BE2C (cell line): ENCODE measurements at places on chromosomes 2 and 18.

- no peak for DNase-seq
Measured at GRCh38 chr2:15253835-15254286, 307.3 kb downstream of the NBAS start.

- DNase-seq: no peak
Measured at GRCh38 chr18:35915056-35915455, 57.4 kb upstream of the RMP24 start.

GRCh38 chr2:41782306-41783158 is 265.3 kb upstream of the PKDCC start:
- DNase-seq: peak; percentile 27

DNA sequence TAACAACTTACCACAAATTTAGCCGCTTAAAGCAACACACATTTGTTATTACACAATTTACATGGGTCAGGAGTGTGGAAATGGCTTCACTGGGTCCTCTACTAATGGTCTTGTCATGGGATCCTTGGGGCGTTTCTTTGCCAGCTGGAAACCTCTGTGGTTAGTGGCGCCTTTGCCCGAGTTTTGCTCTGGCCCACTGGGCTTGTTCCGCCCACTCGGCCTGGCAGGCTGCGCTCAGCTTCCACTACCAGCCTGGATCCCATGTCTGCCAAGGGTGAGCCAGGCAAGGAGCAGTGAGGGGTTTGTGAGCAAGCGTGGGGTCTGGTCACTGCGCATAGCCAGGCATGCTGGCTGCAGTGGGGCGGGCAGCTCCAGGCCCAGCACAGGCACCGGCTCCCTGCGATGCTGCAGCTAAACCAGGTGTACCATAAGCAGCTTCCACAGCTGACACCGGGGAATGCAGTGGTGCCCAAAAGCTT is 16.2 kb upstream of the MBD2 start:
- no peak for DNase-seq

DNA sequence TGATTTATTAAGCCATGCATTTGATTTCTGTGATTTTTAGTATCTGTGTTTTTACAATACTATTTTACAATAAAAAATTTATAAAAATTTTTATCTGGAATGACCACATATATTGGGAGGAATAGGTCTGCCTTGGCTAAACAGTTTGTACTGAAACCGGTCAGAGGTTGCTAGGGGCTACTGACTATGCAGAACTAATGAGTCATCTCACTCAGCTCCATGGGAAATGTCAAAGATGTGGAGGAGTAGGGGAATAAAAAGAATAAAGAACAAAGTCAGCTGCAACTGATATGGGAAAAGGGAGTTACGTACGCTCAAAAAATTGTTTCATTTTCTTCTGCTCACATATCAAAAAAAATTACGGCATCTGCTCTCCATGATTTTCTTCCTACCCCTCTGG is 8.6 kb upstream of the TMEM163 start:
- DNase-seq: no peak

- peak; percentile 19 for DNase-seq
Measured at GRCh38 chr2:227748079-227748478, 2.4 kb downstream of the SCYGR8 start.

GRCh38 chr2:113370478-113371091 is 66.9 kb upstream of the ZNG1B start:
- peak; percentile 24 for DNase-seq

GRCh38 chr2:47641366-47641765 is 141.6 kb upstream of the MSH6 start:
- DNase-seq: no peak

- DNase-seq: no peak
Measured at GRCh38 chr2:39266139-39266805, 22.5 kb upstream of the CDKL4 start.

DNA sequence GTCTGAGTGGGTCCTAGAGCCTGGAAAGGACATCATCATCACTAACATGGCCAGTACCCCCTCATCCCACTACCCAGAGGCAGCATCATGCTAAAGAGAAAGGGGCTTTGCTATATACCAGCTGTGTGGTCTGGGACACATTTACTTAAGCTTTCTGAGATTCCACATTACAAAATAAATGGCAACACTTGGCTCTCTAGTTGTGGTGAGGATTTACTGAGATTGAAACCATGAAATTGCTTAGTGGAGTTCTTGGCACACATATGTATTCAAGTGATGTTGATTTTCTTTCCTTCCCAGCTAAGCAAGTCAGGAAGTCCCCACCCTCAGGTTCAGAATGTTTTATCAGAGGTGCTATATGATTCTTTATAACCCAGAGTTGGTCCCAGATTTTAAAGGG is 362.0 kb downstream of the CLIP4 start:
- no peak for DNase-seq

- no peak for DNase-seq
Measured at GRCh38 chr18:6778459-6779247, 49.1 kb downstream of the ARHGAP28 start.

GRCh38 chr2:241009191-241009590 is 10.8 kb downstream of the SNED1 start:
- DNase-seq: no peak

DNA sequence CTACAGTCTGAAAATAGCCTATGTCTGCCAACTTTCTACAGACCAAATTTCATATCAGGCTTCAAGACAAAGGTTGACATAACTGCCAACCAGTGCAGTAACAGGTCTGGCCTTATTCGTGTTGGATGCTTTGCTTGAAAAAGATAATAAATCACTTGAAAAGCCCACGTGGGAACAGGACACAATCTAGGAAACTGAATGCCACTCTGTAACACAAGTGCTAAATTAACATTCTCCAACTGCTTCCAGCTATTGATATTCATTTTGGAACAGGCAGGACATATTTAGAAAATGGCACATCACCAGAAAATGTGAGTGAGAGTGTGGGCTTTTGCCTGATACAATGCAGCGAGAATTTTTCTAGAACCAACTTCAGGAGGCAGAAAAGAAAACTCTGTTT is 165.9 kb upstream of the CCDC150 start:
- no peak for DNase-seq

DNA sequence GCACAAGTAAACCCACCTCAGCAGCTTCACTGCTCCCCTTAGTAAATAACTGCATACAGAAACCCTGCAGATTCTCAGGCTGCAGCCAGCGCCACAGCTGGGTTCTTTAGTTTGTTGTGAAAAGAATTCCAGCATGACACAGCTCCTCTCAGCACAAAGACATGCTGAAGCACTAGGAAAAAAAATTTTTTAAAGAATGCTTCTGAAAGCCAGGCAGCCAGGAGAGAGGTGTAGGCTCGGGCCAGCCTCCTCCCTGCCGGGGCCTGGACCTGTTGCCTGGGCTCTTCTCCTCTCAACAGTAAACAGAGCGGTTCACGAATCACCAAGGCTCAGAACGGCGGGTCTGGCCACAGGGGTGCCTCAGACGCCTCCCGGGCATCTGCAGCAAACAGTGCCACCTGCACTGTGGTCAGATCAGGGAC is 95.7 kb upstream of the POU3F3 start:
- DNase-seq: no peak

DNA sequence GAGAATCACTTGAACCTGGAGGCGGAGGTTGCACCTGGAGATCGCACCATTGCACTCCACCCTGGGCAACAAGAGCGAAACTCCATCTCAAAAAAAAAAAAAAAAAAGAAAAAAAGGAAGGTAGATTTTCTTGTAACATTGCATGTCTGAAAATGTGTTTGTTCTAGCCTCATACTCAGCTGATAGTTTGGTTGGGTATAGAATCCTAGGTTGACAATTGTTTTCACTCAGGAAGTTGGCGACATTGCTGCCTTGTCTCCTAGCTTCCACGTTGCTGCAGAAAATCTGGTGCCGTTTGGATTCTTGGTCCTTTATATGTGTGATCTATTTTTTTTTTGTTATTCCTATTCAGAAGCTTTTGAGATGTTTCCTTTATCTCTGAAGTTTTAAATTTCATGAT is 4.7 kb downstream of the ING5 start:
- DNase-seq: no peak

GRCh38 chr2:109199790-109200189 is 70.8 kb downstream of the SH3RF3 start:
- no peak for DNase-seq

- DNase-seq: no peak
Measured at GRCh38 chr2:226715347-226715990, 84.2 kb downstream of the IRS1 start.

DNA sequence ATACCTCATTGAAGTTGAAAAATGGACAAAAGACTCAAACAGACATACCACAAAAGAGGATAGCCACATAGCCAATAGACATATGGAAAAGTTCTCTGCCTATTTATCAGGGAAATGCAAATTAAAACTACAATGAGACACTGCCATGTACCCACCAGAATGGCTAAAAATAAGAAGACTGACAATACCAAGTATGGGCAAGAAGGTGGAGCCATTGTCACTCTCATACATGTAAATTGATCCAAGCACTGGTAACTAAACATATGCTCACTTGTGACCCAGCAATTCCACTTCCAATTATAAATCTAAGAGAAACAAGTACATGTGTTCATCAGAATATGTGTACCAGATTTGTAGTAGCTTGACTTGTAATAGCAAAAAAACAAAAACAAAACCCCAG is 4.6 kb downstream of the LOXHD1 start:
- no peak for DNase-seq

GRCh38 chr2:223772363-223772762 is 65.0 kb downstream of the AP1S3 start:
- DNase-seq: no peak

- no peak for DNase-seq
Measured at GRCh38 chr18:56284319-56284718, 354.1 kb downstream of the TXNL1 start.

DNA sequence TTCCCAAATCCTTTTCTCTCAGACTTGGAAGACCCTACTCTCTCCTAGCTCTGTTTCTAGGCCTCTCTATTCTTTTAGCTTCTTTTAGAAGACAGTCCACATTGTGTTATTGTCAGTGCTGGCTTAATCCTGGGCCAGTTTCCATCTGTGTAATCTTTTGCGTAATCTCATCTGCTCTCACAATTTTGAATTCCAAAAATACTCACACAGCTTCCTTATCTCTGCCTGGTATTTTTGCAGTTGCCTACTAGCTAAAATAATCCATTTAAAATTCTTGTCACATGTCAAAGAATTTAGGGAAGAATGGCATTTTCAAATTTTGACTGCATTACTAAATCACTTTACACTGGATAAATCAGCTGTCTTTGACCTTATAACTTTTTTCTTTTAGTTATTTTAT is 200.6 kb upstream of the MEX3C start:
- DNase-seq: no peak
